ENCODE measurements at places on chromosomes 2 and 18.

DNA sequence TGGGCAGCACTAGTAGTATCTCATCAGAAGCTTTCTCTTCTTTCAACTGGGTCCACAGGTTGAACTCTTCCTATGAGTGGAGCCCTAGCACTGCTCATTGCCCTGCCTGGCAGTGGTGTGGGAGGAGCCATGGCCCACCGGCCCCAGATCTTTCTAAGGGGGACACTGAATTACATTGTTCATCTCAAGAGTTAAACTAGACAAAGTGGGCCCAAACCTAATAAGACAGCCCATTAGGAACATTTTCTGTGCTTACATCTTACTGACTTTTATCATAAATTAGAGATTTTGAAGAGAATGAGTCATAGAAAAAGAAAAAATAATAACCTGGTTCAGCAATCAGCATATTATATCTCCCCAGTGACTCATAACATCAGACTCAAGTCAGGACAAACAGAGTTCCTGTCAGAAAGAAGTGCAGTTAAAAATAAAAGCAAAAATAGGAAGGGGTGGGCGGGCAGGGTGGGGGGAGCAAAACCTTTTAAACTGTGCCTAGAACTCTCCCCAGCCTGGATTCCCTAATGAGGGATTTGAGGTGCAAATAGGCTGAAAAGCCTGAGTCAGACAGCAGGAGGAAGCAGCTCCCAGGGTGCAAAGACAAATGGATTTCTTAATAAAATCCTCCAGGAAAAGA is 161.6 kb upstream of the TRIB2 start:
- DNase-seq = peak; percentile 10

DNA sequence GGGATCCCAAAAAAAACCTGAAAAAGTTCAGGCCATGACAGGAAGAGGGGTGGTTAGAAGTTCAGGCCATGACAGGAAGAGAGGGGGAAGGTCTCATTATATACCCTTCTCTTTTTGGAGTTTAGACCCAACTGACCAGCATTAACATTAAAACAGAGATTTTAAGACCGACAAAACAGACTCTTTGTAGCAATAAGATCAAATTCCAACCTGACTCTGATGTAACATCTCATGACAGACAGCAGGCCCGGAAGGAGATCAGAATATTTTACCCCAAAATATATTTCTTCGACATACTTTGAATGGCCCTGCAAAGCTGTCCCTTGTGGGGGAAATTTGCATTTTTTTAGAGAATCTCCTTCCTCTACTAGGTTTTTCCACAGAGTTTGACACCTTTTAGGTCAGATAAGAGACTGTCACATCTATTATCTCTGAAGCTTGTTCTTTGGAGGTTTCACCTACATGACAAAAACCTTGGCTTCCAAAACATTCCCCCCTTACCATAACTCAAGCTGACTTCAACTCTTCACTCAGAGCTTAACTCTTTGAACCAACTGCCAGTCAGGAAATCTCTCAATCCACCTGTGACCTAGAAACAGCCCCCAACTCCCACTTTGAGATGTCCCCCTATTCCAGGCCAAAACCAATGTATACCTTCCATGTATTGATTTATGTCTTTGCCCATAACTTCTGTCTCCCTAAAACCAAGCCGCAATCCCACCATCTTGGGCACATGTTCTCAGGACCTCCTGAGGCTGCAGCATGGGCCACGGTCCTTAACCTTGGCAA is 51.0 kb upstream of the B3GNT2 start:
- no peak for DNase-seq

- DNase-seq = no peak
Observed at GRCh38 chr2:32342801-32343200, 14.0 kb upstream of the BIRC6 start.

DNA sequence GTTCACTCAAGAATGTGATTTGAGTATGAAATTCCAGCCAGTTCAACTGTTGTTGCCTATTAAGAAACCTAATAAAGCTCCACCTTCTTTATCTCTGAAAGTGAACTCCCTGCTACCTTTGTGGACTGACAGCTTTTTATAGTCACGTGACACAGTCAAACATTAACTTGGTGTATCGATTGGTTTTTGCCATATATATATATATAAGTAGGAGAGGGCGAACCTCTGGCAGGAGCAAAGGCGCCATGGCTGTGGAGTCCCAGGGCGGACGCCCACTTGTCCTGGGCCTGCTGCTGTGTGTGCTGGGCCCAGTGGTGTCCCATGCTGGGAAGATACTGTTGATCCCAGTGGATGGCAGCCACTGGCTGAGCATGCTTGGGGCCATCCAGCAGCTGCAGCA is at the start of gene UGT1A1:
UGT1A1 (plus strand) TSS at position 228 of the 400 bp plus-strand sequence; CDS start at position 246, 18 bp downstream.
- DNase-seq = no peak

DNA sequence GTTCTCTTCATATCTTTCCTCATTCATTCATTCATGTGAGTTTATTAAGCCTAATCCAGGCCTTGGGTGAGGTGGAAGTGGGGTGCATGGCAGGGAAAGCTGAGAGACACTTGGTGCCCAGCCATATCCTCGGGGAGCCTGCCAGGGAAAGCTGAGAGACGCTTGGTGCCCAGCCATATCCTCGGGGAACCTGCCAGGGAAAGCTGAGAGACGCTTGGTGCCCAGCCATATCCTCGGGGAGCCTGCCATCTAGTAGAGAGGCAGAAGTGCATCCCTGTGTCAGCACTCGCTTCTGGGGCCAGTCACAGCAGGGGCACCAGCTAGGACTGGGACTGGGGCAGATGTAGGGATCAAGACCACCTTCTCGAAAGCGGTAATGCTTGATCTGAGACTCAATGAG is 39.4 kb downstream of the DDX18 start:
- no peak for DNase-seq

- no peak for DNase-seq
Observed at GRCh38 chr2:240946654-240947053, 40.5 kb downstream of the CROCC2 start.

DNA sequence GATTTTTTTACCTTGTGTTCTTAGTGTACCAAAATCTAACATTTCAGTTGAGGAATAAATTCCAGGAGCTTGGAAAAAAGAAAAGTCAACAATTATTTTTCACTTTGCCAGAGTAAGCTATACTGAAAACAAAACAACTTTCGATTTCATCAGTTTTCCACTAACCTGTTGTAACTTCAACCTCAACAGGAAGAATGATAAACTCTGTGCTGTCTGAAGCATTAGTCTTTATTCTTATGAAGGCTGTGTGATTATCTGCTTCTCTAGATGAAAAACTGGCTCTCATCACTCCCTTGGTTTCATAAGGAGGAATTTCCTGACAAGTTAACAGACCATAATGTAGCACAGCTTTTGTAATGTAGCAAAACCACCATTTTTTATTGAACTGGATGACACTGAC is 121.2 kb downstream of the ZAP70 start:
- no peak for DNase-seq

GRCh38 chr2:46315103-46315890 is 18.1 kb downstream of the EPAS1 start:
- no peak for DNase-seq

DNA sequence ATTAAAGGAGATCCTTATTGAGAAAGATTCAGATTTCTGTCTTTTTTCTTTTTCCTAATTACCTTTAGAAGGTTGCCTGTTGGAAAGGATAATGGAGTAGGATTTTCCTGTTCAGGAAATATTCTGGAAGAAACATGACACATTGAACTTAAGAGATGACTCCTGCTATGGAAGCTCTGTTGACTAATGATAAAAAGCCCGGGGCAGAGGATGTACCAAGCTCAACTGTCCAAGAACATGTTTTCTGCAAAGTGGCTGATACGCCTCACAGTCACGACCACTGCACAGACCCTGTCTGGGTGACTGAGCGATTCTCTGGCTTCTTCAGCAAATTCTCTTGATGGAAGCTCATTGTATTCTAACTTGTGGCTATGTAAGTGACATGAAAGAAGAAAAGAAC is 86.2 kb upstream of the THOC1 start:
- DNase-seq = no peak

DNA sequence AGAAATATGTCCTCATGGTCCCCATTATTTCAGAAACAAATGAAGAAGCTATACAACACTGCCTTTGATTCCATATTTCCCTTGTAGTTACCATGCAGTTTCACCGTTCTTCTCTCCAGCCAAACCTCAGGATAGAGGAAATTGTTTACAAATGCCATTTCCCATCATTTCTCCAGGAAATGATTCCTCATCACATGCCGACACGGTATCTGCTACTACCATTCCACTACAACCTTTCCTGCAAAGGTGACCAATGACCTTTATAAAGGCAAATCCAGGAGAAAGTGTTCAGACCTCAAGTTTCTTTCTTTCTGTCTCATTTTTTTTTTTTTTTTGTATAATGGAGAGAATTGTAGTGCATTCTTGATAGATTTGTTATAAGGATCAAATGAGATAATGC is 460.8 kb upstream of the CDH20 start:
- no peak for DNase-seq

- no peak for DNase-seq
Observed at GRCh38 chr2:141021611-141022010, 1109.2 kb downstream of the LRP1B start.

- peak; percentile 86 for DNase-seq
Observed at GRCh38 chr2:96962567-96963203, 23.7 kb downstream of the FAM178B start.

GRCh38 chr2:66536997-66537396 is 102.1 kb downstream of the MEIS1 start:
- DNase-seq = no peak

- DNase-seq = no peak
Observed at GRCh38 chr2:29393676-29394075, 278.5 kb downstream of the CLIP4 start.

GRCh38 chr2:156541229-156541628 is 105.0 kb downstream of the GPD2 start:
- DNase-seq = no peak

GRCh38 chr2:2546046-2546445 is 215.0 kb upstream of the MYT1L start:
- no peak for DNase-seq

GRCh38 chr18:74775239-74775638 is 177.6 kb downstream of the ZNF407 start:
- no peak for DNase-seq
